ENCODE measurements at places on chromosomes 1 and 21. TPM values are rescaled to one million over a fixed set of nuclear protein-coding genes. Genes with fewer than 3 reads are reported as not detected.
A peak's percentile ranks its signal among the peaks of the same experiment; 100 is the strongest.

DNA sequence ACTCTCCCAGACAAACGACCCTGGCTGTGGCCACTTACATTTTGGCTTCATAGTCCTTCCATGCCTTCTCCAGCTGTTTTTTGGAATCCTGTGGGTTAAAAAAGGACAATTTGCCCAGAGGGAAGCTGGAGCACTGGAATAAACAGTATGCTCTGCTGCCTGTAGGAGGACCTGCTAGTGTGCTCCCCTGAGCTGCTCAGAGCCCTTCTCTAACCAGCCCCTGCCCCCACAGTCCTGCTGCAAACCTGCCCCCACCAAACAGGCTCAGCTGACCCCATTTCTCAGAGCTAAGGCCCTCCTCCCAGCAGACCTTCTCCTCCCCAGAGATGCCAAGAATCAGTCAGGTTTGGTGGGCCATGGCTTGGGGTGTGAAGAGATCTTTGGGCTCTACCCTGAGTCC is 26.9 kb upstream of the TCEA3 start:
- no peak for DNase-seq
- H3K4me3 ChIP-seq: no peak overlapping the region
- H3K4me1 ChIP-seq: peaks cover 23% of the 10 kb centered on the region
- H3K27ac ChIP-seq: peak overlapping the region; percentile 58

Gene PCSK9
- total RNA-seq: 25.7 TPM

Gene NUAK2
- total RNA-seq: 6.8 TPM

Gene DIO1
- not detected for total RNA-seq

DNA sequence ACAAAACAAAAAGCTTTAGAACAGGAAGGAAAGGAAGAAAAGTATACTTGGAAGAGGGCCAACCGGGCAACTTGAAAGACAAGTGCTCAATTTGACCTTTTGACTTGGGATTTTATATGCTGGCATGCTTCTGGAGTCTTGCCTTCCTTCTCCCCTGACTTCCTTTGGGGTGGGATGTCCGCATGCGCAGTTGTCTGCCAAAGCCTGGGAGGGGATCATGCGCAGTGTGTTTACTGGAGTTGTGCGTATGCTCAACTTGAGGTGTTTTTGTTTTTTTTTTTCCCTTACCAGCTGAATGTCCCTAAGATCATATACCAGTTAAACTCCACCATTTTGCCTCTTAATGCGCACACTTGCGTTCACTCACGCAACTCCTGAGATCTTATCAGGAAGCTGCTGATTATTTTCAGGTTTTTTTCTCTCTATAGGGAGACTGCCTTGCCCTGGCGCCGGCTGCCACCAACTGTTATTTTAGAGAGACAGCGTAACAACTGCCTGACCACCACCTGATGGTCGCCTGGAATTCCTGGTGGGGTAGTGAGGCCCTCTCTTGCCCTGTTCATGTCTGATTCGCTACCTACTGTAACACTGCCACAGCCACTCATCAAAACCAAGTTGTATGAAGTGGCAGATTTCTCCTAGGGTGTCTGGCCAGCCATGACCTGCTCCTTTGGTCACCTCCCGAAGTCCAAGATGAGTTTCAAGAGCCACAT is 138.7 kb upstream of the ZNF644 start:
- no peak for DNase-seq
- H3K4me3 ChIP-seq: no peak overlapping the region
- H3K4me1 ChIP-seq: no peaks in the 10 kb centered on the region
- no peaks in the 10 kb centered on the region for H3K36me3 ChIP-seq

All from lower lobe of right lung (tissue), 2 donors.